Suprapubic skin (tissue), 4 donors: ENCODE measurements at places on chromosomes 16 and 17.

GRCh38 chr16:28549301-28549899 lies 4.3 kb upstream of the SGF29 start:
- no peak for DNase-seq

DNA sequence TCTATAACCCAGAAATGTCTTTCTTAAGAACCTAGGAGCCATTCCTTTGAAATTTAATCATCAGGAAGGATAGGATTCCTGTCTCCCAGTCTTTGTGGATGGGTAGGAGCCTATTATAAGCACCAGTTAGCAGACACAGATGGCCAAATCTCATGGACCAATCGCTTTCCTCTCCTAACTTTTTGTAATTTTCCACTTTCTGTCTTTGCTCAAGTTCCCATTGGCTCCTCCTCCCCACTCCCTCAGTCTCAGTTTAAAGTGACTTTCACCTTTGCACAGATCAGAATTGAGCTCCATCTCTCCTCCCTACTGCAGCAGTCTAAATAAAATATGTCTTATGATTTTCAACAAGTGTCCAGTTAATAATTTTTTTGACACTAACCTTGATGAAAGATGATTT lies 192.3 kb downstream of the HS3ST3A1 start:
- no peak for DNase-seq

GRCh38 chr17:46171939-46172338 lies 21.3 kb downstream of the KANSL1 start:
- DNase-seq = no peak

- DNase-seq = no peak
Observed at GRCh38 chr16:11535494-11535893, 51.2 kb downstream of the LITAF start.

DNA sequence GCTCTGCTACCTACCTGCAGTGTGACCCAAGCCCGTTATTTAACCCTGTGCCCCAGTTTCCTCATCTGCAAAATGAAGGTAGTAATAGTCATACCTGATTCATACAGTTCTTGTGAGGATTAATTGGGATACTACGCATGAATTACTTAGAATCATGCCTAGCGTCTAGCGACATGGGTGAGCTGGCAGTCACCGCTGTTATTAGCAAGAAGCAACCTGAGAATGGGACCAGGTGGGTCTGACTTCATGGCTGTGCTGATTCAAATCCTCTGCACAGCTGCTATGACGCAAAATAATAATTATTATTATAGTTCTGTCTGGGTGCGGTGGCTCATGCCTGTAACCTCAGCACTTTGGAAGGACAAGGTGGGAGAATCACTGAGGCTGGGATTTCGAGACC lies 7.9 kb downstream of the SOCS1 start:
- no peak for DNase-seq

- no peak for DNase-seq
Observed at GRCh38 chr17:7260151-7260550, 2.1 kb downstream of the CLDN7 start.

DNA sequence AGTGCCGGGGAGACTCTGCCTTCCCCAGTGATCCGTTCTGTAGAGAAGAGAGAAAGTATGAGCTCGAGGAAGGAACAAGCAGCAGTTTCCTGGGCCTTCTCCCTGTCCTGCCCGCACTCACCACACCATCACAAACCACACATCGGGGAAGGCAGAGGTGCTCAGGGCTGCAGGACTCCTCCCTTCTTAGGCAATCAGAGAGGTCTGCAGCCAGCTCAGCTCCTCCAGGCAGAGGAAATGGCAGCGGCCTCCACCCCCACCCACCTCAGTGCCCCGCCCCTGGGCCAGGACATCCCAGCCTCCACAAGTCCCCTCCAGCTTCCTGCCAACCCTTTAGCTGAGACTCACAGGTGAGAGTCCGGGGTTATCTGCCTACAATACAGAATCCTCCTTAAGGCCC lies 2.0 kb downstream of the ZNF319 start:
- DNase-seq = peak; percentile 64

- DNase-seq = no peak
Observed at GRCh38 chr16:58515871-58516767, 802 bp downstream of the SETD6 start.

- DNase-seq = no peak
Observed at GRCh38 chr16:72858665-72859493, 189.0 kb downstream of the ZFHX3 start.

DNA sequence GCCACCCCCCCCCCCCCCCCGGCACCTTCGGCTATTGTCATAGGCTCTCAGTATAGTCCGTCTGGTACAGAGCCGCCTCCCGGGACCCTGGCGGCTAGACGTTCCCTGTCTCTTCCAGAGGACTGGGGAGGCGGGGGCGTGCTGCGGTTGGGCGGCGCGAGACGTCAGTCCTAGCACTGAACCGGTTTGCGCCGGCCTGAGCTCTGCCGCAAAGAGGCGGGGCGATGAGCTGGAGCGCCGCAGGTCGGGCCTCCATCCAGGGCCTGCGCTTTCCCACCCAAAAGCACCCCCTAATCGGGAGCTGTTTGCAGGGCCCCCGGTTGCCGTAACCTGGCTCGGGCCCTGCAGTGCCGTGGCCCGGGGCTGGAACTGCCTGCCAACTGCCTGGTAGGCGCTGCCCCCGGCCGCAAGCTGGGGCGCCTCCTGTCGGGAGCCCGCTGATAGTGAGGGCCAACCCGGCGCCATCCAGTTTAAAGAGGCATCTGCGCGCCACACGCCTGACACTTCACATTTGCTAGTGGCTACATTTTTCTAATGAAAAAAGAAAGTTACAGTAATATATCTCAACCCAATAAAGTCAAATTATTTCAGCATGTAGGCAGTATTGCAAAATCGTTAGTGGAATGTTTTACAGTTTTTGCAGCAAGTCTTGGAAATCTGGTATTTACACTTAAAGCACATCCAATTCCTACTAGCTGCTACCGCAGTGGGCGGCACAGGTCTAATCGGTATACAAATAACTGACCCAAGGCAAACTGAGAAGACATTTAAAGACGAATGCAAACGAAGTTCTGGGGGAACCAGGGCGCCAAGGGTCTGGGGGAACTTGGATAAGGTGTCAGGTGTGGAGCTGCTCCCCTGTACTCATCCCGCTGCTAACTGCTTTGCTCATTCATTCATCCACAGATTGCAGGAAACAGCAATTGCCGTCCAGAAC lies 753 bp upstream of the USP22 start:
- DNase-seq = peak; percentile 99

DNA sequence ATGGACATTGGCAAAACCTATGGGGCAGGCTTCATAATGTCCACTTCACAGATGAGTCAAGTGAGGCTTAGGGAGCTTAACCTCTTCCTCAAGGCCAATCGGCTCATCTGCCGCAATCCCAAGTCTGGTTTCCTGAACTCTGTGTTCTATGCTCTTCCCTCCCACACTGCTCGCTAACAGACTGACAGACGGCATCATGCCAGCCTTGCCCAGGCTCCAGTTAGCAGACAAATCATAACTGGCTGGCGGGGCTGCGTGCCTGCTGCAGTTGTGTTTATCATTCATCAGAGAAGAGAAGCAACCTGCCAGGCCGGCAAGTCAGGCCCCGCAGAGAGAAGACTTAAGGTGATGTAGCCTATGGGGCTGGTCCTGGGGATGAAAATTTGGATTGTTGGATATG lies 216.2 kb upstream of the ASIC2 start:
- DNase-seq = no peak

DNA sequence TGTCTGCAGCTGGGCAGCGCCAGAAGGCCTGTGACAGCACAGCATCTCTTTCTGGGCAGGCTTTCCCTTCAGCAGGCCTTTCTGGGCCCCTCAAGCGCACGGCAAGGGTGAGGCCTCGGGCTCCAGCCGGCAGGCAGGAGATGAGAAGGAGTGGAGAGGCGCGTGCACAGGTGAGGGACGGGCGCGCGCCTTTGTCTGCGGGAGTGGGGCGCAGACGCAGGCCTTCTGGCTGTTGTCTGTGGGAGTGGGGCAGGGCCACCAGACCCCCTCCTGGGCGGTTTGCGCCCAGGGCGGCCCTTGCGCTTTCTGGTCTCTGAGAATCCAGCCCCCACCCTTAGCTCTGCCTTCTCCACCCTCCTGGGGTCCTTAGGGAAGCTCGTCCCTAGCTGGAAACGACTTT lies 6.5 kb downstream of the ZNF205 start:
- no peak for DNase-seq

DNA sequence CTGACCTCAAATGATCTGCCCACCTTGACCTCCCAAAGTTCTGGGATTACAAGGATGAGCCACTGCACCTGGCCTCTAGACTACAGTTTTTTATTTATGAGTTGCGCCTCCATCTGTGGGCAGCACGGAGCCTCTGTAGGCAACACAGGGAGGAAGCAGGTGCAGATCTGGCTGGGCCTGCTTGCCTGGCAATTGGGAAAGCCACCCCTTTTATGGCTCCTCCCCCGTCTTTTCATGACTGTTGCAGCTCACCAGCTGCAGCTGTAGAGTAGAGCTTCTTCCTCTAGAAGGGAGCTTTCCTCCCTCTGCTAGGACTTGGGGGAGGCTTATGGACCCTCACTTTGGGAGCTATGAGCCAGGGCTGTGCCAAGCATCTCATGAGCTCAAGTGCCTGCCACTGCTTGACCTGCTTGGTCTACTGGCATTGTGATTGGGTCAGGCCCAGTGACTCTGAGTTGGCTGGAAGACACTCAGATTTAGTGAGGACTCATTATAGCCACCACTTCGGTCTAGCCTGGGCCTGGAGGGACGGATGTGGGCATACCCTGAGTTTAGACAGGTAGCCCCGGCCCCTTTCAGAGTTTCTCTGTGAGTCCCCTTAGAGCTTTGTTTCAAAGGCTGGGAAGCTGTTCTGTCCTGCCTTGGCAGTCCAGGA lies 6.9 kb upstream of the SLC7A6 start:
- DNase-seq = no peak

- DNase-seq = no peak
Observed at GRCh38 chr16:48434653-48435317, 49.6 kb upstream of the SIAH1 start.

- no peak for DNase-seq
Observed at GRCh38 chr16:81478876-81479511, 34.4 kb downstream of the CMIP start.

DNA sequence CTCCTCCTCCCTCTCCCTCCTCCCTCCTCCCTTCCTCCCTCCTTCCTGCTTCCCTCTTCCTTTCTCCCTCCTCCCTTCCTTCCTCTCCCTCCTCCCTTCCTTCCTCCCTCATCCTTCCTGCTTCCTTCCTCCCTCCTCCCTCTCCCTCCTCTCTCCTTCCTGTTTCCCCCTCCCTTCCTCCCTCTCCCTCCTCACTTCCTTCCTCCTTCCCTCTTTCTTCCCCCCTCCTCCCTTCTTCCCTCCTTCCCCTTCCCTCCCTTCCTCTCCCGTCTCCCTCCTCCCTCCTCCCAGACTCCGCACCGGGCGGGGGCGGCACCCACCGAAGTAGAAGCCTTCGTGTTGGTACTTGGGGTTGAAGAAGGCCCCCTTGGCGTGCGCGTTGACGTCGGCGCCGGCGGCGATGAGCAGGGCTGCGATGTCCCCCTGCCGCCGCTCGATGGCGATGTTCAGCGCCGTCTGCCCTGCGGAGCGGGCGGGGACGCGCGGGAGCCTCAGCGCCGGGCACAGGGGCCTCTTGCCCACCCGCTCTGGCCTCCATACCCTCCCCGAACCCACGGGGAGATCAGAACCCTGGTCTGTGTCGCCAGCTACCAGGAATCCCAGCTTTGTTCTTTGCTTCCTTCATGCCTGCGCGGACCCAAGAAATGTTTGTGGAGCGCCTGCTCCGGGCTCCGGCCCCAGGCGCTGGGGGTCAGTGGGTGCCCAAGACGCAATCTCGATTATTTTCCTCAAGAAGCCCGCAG lies 22.2 kb downstream of the TRPV3 start:
- DNase-seq = peak; percentile 84

- no peak for DNase-seq
Observed at GRCh38 chr16:56336071-56336688, 89.2 kb downstream of the AMFR start.

GRCh38 chr16:8572919-8573724 lies 17.2 kb downstream of the TMEM114 start:
- no peak for DNase-seq

DNA sequence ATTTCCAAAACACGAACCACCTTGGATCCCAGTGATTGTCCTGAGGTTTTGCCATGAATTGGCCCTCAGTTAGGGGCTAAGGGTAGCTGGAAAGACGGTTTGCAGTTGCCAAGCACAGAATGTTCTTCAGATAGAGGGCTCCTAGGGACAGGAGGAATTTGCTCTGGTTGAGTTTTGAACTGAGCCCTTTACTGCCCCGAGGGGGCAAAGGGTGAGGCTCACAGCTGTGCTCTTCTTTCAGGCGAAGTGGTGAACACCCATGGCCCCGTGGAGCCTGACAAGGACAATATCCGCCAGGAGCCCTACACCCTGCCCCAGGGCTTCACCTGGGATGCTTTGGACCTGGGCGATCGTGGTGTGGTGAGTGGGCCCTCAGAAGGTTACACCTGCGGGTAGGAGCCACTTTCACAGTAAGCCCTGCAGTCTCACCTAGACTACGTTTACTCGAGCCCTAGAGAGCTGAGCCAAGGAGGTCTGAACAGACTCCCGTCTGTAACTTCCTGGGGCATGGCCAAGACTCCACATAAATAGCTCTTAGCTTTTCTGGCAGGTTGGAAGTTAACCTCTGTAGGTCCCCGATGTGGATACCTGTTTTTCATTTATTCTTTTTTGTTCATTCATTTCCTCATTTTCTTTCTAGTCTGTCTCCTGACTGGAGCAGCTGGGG lies 32.5 kb downstream of the NMT1 start:
- no peak for DNase-seq

GRCh38 chr17:78774956-78775571 lies 7.0 kb downstream of the CYTH1 start:
- no peak for DNase-seq

GRCh38 chr17:45700171-45701090 lies 83.7 kb upstream of the CRHR1 start:
- no peak for DNase-seq

GRCh38 chr17:70168044-70168976 lies 1.0 kb upstream of the KCNJ2 start:
- DNase-seq = peak; percentile 79

DNA sequence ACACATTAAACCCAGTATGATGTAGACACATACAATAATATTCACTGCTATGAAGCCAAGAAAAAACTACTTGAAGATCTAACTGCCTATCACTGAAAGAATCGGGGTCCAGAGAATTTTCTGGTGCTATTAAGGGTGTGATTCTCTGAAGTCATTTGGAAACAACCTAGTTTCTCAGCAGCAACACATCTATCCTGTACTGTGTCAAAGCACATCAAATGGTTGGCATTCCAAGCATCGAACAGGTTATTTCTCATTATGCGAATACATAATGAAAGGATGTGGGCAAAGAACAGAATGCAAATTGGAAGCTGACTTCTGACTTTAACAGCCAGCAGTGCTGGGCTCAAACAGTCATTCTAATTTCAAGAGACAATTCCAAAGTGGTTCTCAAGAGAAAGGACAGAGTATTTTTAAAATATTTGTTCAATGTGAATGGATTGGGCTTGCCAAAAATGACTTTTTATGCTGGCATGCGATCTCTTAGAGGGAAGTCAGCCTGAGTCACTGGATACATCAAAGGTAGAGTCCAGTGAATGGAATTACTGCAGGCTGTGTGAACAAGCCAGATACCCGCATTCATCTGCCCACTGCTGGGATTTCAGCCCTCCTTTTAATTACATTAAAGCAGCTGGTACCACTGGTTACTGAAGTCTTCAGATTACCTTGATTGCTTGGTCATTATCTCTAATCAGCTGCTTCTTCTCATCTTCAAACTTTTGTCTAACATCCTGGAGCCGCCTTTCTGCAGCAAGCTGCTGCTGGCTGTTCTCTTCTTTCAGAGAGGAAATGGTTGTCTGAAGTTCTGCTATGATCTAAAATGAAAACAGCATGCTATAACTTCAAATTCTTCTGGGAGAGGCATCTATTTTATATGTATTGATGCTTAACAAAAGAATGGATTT lies 181.2 kb upstream of the AXIN2 start:
- no peak for DNase-seq
